ENCODE measurements at places on chromosomes 4 and X.
A peak's percentile ranks its signal among the peaks of the same experiment; 100 is the strongest.

DNA sequence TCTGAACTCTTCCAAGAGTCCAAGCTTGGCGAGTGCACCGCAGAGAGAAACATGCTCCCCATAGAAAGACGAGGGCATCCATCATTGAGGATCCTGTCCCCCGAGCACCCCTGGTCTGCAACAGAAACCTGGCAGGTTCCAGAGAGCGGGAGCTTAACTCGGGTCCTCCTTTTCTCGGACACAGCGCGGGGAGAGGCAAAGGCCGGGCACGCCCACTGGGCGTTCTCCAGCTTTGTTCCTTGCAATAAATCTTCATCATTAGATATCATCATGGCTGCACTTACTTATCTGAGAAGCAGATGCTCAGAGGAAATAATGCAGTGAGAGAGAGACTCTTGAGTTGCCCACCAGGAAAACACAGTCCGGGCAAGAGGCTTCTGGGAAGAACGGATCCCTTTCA is 90.1 kb upstream of the PSAPL1 start:
- DNase-seq, result no peak

- DNase-seq, result no peak
Observed at GRCh38 chr4:2861631-2862436, 18.2 kb downstream of the ADD1 start.

GRCh38 chr4:125838924-125839323 is 524.2 kb downstream of the FAT4 start:
- no peak for DNase-seq

DNA sequence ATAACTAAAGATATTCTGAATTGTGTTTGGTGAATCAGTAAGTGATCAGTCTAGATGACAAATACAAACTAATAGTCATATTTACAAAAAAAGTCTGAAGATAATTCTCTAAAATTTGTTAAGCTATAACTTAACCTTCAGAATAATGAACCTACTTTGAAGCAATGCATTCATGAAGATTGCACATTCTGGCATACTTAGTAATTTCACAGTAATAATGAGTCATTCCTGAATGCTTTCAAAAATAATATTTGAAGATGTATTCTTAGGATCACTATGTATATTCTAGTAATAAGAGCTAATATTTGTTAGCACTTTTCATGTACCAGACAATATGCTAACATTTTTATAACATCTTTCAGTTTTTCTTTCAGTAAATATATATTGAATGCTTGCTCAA is 756.7 kb upstream of the SLIT2 start:
- DNase-seq, result no peak

GRCh38 chrX:12411831-12412230 is 273.6 kb downstream of the FRMPD4 start:
- no peak for DNase-seq

DNA sequence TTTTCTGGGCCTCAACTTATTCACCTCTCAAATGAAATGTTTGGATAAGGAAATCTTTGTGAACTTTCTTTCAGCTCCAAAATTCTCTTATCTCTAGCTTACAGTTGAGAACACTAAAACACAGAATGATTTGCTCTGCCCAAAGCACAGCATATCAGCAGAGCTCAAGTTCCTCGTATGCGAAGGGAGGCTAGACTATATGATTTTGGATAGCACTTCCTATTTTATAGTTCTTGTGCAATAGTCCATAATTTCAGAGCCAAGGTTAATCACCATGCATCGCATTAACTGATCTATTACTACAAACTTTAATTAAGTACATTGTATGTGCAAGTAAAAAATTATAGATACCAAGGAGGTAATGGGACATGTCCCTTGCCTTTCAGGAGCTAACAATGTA is 27.0 kb upstream of the KLHL13 start:
- no peak for DNase-seq

DNA sequence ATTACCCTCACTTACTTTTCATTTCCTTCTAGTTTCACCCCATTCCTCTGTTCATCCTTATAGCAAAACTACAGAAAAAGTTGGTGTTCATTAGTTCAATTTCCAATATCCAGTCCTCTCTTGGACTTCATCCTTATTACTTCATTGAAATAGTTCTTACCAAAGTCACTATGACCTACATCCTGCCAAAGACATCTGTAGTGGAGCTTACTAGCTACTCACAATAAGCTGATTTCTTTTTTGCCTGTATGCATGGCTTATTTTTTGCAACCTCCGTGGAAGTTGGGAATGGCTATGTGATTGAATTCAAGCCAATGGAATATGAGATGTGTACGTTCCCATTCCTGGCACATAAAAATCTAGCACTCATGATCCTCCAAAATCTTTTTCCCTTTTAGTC is 4.6 kb upstream of the CDKL2 start:
- DNase-seq, result no peak

GRCh38 chr4:145280541-145280940 is 100.2 kb upstream of the OTUD4 start:
- DNase-seq, result no peak

DNA sequence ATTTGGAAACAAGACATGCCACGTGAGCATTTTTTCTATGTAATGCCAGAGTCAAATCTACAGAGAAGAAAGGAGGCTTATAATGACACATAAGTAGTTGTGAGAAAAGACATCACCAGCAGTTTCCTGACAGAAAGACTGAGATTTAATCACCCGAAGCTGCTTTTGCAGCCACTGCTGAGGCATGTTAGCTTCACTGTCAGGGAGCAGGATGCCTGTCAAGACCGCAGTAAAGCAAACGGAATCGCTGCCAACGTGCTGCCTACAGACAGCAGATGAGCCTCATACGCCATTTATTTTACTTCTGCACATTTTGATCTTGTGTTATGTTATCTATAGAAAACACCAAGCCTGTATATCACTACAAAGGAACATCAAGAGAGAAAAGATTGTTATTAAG is 68.7 kb upstream of the NDST3 start:
- no peak for DNase-seq

DNA sequence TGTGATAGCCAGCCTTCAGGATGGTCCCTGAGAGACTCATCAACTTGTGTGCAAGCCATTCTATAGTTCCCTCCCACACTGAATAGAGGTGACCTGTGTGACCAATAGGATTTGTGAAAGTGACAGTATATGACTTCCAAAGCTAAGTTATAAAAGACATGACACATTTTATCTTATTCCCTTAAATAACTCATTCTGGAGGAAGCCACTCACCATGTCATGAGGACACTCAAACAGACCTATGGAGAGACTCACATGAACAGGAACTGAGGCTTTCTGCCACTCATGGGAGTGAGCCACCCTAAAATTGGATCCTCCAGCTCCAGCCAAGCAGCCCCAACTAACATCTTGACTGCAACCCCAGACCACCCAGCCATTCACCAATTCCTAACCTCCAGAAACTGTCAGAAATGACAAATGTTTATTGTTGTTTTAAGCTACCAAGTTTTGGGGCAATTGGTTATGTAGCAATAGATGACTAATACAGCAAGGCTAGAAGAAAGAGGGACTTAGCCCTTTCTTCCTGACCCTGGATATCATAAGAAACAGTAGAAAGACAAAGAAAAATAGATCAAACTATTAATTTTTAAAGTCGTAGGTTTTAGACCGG is 9.0 kb upstream of the CHIC2 start:
- DNase-seq, result no peak

DNA sequence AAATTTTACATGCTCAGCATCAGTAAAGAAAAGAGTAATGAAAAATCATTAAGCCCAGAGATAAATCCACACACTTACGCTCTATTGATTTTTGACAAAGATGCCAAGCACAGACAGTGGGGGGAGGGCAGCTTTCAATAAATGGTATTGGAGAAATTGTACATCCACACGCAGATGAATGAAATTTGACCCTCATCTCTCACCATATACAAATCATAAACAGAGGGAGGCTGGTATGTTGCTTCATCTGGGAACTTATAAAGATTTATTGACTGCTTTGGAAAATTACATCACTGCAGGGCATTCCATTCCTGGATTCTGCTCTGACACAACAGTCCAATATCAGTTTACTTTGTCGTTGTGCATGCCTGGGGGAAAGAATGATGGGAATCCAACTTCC is 58.4 kb upstream of the XAGE1A start:
- DNase-seq, result no peak

DNA sequence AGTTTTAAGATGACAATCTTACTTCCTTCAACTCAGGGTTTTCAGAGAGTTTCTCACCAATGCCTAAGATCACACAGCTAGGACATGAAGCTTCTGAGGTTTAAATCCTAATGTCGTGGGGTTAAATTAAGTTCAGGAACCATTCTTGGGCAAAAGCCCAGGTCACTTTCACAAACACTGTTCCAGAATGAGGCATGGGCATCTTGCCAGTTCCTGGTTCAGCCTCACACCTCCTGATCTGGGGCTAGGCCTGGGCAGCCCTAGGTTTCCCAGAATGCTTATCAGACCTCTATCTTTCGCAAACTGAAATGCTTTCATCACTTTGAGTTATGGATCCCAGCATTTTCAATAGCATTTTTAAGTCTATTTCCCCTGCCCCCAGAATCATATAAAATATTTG is 224.8 kb upstream of the EDA2R start:
- DNase-seq, result no peak

GRCh38 chr4:133160853-133161252 is 11.8 kb downstream of the PCDH10 start:
- no peak for DNase-seq

- no peak for DNase-seq
Observed at GRCh38 chrX:115030625-115031024, 13.2 kb upstream of the IL13RA2 start.

DNA sequence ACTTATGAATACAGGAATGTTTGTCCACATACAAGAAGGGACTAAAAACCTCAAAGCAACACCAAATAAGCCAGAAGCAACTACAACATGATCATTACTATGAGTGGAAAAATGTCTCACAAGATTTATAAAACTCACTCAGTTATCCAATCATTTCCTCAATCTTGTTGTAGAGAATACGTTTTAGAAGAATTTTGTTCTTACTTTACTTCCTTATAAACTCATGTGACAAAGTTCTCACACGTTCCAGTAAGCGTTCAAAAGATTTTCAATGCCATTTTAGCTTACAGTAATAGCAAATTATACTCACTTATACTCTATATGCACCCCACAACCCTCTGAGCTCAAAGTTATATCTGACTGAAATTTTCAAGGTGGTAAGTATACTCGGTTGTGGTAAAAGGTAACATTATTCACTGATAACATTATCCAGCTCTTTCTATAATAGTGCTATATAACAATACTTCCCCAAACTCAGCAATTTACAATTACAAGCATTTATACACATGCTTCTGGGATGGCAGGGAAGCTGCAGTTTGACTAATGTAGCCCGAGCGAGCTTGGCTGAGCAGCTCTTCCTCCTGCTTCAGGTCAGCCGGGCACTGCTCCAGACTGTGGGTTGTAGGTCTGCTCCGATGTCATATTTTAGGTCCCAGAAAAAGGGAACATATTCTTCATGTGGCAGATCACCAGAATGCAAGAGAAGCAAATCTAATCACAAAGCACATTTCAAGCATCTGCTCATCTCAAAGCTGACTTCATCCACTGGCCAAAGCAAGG is 226.3 kb downstream of the RCHY1 start:
- no peak for DNase-seq

GRCh38 chr4:34893382-34893781 is 1350.9 kb downstream of the ARAP2 start:
- DNase-seq, result no peak

- DNase-seq, result no peak
Observed at GRCh38 chr4:37051866-37052265, 192.7 kb upstream of the NWD2 start.

GRCh38 chr4:89109841-89110540 is 1.3 kb upstream of the TIGD2 start:
- DNase-seq, result no peak

GRCh38 chr4:150867148-150867547 is 147.9 kb downstream of the LRBA start:
- DNase-seq, result peak; percentile 6

- no peak for DNase-seq
Observed at GRCh38 chr4:152190907-152191306, 345.0 kb downstream of the FBXW7 start.

DNA sequence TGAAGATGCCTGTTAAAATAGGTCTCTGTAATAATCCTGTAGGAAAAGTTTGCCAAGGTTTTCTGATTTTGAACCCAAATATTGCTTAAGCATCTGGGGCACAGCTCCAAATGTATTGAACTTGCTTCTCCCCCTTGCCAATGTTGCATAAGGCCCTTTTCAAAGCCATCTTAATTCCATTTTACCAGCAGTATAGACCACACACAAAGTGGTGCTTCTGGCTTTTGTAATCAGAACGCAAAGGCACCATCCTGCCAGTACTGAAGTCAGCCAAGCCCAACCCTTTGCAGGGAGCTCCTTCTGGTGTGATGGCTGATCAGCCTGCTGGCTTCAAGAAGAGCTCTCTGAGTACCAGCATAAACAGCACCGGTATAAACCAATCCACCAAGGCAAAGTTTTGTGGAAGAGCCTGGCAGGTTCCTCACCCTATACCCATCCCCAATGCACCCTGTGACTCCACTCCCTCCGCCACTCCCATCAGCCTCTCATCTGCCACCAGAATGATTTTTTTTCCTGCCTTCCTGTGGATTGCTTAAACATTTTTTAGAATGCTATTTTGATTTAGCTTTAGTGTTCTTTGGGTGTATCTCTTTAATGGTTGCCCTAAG is 39.2 kb upstream of the USP9X start:
- DNase-seq, result no peak

GRCh38 chr4:54226404-54227255 is 2.5 kb upstream of the PDGFRA start:
- DNase-seq, result no peak

Measured in activated CD8-positive, alpha-beta memory T cell treated with anti-CD3 and anti-CD28 coated beads for 1 hour (primary cell).